ENCODE measurements at places on chromosomes 7 and 10.
A peak's percentile ranks its signal among the peaks of the same experiment; 100 is the strongest.

GRCh38 chr7:131057794-131058070, 269.9 kb upstream of the MKLN1 start:
- DNase-seq = no peak

- DNase-seq = no peak
Measured at GRCh38 chr7:662576-662975, 63.9 kb upstream of the DNAAF5 start.

GRCh38 chr7:82506702-82507101, 63.1 kb upstream of the CACNA2D1 start:
- DNase-seq = no peak

- DNase-seq = no peak
Measured at GRCh38 chr10:44326474-44327030, 58.3 kb downstream of the CXCL12 start.

DNA sequence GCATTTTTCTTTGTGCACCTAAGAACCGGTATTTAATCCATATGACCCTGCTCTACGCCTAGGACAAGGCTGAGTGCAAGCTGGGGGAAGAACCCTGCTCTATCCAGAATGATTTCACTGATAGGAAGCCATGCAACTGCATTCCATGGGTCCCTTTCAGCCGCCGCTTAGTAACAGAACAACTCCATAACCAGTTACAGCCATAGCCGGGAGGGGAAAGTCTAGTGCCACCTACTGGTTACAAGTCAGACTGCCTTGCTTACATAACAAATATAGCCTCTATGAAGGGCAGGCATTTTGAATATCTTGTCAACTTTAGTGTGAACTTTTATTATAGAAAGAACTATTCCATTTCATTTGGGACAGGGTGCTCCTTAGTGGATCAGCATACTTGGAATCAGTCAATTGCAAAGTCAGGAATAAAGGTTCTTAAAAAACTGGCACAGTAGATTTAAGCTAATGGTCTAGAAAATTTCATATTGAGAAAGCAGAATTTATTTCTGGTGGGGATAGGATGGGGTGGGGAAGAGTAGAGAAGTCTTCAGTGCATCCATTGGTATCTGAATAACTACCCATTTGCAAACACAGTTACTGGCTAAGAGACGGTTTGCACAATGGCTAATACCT, 521.7 kb downstream of the ADRA2A start:
- no peak for DNase-seq

- no peak for DNase-seq
Measured at GRCh38 chr7:101081432-101081831, 3.8 kb upstream of the TRIM56 start.

DNA sequence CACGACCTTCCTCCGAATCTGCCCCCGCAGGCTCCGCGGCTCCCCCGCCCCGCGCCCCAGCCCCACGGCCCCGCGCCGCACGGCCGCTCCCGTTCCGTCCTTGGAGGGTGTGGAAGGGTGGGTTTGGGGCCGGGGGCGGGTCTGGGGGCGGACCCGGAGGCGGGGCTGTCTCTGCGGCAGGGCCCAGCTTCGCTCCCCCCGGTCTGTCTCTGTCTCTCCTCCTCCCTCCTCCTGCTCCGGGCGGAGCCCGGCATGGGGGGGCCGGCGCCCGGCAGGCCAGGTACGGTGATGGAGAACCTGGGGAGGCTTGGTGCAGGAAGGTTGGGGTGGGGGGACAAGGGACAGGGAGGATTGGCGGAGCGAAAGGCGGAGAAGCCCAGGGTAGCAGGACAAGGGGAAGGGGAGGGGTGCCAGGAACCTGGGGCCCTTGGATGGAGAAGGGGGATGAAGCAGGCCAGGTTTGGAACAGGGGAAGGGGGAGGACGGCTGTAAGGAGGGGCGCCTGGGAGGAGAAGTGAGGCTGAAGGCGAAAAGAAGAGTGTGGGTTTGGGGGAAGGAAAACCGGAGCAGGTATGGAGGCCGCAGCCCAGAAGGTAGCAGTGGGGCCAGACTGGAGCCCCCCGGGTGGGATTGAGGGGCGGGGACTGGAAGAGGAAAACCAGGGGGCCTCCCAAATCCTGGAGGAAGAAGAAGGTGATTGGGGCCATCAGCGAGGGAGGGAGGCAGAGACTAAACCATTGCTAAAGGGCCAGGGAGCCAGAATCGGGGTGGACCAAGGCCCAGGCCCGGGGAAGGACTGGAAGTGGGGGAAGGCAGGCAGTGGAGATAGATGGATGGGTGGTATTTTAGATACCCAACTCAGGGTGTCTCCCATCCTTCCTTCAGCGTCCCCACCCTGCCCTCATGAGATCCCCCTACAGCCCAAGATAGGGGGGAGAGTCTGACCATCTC, at the start of gene NYAP1:
Gene NYAP1 (plus strand): TSS at position 206 of the 951 bp plus-strand sequence. CDS start 1,385 bp downstream, outside the sequence.
- no peak for DNase-seq

GRCh38 chr7:104160375-104160774, 47.4 kb downstream of the ORC5 start:
- no peak for DNase-seq

DNA sequence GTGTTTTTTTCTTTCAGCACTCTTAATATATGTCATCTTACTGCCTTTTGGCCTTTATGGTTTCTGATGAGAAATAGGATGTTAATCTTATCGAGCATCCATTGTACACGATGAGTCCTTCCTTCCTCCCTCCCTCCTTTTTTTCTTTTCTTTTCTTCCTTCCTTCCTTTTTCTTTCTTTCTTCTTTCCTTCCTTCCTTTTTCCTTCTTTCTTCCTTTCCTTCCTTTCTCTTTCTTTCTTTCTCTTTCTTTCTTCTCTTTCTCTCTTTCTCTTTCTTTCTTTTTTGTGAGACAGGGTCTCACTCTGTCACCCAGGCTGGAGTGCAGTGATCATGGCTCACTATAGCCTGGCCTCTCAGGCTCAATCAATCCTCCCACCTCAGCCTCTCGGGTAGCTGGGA, 8.4 kb downstream of the RPEL1 start:
- DNase-seq = no peak

DNA sequence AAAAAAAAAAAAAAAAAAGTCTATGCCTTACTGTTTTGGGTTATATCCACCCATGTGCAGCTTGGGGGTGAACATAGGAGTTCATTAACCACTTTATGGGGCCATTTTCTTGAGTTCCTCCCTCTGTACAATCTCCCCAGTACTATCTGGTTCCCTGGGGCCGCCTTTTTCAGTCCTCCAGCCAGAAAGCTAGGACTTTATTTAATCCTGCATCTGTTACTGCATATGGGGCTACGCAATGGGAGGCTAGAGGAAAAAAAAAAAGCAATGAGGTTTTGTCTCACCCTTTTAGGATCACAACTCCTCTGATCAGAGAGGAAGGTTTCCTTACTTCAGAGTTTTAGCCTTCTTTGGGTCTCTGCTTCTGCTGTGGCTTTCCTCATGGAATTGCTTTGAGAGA, 51.0 kb downstream of the BTRC start:
- no peak for DNase-seq

DNA sequence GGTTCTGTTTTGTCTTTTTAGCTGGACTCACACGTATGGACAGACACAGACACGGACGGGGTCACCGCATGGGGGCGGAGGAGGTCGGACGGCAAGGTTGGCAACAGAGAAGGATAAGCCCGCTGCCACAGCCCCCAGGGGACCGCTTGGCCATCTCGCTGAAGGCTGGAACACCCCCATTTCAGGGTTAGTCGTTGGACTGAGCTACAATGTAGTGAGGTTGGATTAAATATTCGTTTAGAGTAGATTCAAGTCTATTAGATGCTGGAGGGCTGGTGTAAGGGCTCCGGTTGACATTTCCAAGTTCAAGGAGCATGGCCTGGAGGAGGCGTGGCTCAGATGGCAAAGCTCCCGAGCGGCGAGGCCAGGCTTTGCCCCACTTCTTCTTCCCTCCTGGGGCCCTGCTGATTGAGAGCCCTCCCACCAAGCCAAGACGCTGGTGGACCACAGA, 35.2 kb downstream of the PPIF start:
- no peak for DNase-seq

DNA sequence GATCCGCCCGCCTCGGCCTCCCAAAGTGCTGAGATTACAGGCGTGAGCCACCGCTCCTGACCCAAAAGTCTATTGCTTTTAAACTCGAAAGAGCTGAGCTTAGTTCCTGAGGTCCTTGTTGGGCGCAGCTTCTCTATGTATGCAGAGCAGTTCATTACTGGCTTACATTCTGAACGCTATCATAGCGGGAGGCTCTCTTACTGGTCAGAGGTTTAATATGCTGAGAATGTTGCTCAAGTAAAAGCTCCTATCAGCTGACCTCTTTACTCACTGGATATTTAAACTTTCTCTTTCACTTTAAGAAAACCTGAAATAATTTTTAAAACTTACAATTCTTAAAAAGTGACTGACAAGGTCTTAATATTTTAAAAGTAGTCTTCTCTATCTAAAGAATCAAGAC, 160.8 kb upstream of the WNT16 start:
- DNase-seq = no peak

DNA sequence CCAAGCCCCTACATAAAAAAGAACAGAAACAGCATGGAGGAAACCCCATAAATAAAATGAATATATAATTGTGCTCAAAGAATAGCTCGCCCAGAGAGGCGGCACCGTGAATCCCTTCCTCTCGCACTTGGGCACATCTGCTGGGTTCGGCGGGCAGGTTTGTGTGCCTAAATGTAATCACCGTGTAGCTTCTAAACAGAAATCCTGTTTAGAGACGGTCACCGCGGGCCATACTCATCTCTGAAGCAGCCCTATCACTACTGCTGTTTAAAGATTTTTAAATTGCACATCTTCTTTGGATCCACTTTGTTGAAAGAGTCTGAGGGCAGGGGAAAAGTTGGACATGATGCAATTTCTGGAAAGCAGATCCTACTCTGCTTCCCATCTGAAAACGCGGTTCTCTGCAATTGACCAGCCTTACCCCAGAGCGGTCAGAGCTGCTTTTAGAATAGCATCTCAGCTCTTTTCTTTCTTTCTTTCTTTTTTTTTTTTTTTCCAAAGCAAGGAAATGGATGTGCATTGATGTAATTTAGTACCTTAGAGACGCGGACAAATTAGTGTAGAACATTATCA, 6.4 kb downstream of the DRGX start:
- no peak for DNase-seq

DNA sequence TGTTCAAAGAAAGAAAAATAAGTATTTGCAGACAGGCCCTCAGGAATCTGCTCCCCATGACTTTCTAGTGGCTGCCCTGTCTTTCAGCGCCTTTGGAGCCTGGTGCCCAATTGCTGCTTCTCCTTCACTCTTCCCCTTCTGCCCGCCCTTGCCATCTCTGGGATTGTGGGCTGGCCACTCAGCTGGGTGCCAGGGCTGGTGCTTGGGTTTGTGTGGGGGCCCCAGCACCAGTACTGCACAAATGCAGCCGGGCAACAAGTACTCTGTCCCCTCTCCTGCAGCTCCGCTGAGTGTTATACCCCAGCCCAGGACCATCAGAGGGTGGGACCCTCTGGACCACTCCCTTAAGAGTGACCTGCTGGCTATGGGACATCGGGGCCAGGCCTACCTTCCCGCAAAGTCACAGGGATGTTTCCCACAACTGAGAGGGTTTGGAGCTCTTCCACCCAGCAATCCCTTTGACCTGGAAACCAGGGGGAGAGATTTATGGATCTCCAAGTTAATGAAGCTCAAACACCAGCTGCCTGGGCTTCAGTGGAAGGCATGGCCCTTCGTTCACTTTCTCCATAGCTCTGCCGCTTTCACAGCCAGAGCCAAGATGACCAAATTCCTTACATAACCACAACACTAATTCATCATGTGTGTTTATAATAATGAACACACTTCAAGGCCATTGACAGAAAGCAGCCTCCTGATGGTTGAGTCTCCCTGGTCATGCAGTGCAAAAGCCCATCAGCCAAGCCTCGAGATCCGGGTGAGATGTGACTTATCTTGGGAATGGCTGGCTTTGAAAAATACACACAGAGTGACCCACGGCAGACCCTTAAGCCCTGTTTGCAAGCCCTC, 313.9 kb upstream of the ZNF32 start:
- DNase-seq = no peak

DNA sequence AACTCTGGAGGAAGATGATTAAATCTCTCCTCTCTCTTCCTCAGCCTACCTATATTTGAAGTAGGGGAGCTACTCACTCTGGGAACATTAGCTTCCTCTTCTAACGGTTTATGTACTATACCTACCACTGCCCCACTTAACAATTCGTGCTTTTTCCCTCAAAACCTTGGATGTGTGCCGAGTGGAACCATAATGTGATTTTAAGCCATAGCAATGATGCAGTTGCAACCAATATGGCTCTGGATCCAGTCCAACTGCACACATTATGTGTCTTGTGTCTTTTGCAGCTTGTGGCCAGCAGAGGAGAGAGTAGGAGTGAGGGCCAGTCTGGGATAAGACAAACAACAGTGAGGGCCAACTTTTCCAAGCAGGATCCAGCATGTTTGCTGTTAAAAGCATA, 170.7 kb downstream of the GATA3 start:
- no peak for DNase-seq

DNA sequence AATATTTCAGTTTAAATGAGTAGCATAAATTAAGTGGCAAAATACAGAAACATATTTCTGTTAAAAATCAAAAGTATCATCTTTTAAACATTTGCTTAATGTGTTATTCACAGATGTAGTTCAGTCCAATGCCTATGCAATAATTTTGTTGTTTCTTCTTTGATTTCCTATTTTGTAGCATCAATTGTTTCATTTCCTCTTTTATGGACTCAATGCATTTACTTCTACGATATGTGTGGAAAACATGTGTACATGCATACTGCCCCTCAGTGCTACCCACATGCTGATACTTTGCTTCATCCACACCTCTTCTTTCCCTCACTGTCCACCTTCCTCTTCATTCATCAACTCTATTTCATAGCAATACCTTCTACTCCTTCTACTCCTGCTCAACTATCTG, 108.1 kb downstream of the PTN start:
- DNase-seq = no peak

GRCh38 chr7:29639886-29640595, 76.4 kb downstream of the PRR15 start:
- peak; percentile 19 for DNase-seq

- DNase-seq = no peak
Measured at GRCh38 chr7:55019691-55020465, 1.1 kb downstream of the EGFR start.

GRCh38 chr7:150451833-150452461, 1.5 kb downstream of the GIMAP8 start:
- DNase-seq = no peak

- DNase-seq = no peak
Measured at GRCh38 chr10:24344279-24344678, 135.3 kb downstream of the KIAA1217 start.

GRCh38 chr7:26351171-26351570, 59.5 kb downstream of the SNX10 start:
- DNase-seq = no peak

GRCh38 chr7:38335492-38336147, 62.2 kb upstream of the TARP start:
- DNase-seq = no peak

DNA sequence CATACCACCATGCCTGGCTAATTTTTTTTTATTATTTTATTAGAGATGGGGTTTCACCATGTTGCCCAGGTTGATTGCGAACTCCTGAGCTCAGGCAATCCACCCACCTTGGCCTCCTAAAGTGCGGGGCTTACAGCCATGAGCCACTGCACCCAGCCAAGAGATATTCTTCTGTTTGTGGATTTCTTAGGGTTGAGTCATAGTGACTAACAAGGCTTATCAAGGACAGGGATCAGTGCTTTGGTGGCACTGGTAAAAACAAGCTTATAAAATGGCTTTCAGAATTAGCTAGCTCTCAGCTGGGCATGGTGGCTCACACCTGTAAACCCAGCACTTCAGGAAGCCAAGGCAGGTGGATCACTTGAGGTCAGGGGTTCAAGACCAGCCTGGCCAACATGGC, 122.4 kb downstream of the ZNF248 start:
- DNase-seq = no peak

- DNase-seq = no peak
Measured at GRCh38 chr10:16835228-16835627, 18.0 kb upstream of the RSU1 start.

All from NCI-H2081 treated with DMSO at 0.1 percent for 48 hours (cell line).